ENCODE measurements at places on chromosomes 12 and 14. TPM values are rescaled to one million over a fixed set of nuclear protein-coding genes. Genes with fewer than 3 reads are reported as not detected.
A peak's percentile ranks its signal among the peaks of the same experiment; 100 is the strongest.

DNA sequence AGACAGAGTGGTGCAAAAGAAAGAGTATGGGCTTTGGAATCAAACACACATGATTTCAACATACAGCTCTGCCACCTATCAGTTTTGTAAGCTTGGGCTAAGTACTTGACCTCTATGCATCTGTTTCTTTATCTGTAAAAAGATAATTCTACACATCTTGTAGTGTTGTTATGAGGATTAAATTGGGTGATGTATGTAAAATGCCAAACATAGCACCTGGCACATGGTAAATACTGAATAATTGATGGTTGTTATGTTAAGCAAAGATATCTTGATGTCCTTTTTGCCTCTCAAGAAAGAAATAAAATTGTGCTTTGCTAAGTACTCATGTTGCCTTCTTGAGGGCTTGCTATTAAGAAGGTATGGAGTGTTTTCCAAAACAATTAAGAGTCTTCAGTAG is 2.3 kb upstream of the CSRP2 start:
- DNase-seq: no peak

Gene FAM186B
- total RNA-seq: not detected

DNA sequence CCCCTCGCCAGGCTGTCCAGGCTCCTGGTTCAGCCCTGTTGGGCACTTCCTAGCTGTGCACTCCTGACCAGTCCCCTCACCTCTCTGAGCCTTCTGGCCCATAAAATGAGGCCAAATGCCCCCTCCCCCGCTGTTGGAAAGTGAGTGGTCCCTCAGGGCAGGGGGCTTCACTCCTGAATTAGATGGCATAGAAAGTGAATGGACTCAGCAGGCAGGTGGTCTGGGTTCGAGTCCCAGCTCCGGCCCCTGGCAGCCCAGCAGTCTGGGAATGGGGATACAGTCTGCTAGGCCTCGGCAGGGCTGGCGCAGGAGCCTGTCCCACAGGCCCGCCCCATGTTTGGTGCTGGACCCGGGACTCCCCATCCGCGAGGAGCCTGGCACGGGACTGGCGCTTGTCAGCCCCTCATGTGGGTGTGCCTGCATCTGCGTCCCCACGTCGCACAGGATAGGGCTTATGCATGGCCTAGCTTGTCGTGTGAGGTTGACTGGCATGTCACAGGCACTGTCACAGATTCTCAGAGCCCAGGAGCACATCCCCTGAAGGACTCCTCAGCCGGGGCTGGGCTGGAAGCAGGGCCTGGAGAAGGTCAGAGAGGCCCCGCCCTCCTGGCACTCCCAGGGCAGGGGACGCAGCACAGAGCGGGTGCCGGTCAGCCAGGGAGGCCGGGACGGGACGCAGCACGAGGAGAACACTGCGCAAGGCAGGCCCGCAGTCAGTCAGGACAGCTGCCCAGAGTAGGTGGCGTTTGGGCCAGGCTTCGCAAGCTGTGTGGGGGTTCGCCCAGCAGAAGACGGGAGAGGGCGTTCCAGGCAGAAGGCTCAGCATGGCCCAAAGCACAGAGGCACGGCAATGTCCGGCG is 40.5 kb downstream of the DIO3 start:
- peak; percentile 5 for DNase-seq

DNA sequence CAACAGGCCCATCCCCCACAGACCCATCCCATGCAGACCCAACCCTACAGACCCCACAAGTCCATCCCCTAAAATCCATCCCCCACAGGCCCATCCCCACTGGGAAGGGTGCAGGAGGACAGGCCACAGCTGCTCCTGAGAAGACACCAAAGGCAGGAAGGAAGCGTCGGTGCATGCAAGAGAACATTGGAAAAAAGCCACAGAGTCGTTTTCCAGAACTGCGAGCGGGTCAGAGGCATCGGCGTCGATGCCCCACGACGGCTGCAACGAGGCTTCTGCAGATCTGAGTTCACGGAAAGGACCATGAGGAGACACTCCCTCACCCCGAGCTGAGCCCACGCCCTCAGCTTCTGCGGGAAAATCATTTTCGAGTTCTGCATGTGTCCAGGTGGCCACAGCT is 59.6 kb upstream of the GALNT9 start:
- no peak for DNase-seq

- no peak for DNase-seq
Observed at GRCh38 chr12:58419905-58420304, 478.5 kb downstream of the ATP23 start.

GRCh38 chr14:76007852-76008251 is 22.3 kb downstream of the IFT43 start:
- DNase-seq: no peak

Gene PPP4R4
- total RNA-seq: 17.0 TPM

GRCh38 chr12:66119870-66120241 is 10.7 kb downstream of the LLPH start:
- no peak for DNase-seq

DNA sequence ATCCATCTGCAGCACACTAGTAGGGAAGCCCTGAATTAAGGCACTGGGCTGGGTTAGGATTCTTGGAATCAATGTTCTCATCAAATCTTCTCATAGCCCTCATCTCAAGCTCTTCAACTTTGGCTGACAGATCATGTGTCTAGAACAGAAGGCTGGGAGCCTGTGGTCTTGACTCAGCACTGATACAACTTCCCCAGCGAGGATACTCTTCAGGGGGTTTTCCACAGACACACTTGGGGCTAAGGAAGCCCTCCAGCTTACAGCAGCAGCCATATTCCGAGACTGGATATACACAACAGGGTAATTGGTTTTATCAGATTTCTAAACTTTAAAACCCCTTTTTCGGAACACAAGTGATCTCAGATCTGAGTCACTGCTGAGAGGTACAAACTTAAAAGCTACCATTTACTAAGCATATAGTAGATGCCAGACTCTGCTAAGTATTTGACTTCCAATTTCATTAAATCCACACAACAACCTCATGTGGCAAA is 3.5 kb downstream of the FMNL3 start:
- DNase-seq: peak; percentile 73

DNA sequence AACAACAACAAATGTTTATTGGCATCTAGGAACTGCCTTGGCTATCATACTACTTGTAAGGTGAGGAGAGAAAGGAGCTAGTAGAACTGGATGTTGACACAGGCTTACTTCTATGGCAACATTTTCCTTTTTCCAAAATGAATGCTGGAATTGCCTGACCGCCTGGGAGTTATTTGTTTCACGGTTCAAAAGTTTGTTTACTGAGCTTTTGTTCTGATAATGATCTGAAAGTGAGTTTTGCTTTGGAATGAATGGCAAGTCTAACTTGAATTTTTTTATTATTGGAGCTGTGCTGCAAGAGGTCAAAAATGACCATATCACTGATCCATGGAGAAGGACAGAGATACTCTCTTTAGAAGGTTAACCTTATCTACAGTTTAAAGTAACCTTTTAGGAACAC is 183.5 kb upstream of the CAND1 start:
- DNase-seq: no peak

DNA sequence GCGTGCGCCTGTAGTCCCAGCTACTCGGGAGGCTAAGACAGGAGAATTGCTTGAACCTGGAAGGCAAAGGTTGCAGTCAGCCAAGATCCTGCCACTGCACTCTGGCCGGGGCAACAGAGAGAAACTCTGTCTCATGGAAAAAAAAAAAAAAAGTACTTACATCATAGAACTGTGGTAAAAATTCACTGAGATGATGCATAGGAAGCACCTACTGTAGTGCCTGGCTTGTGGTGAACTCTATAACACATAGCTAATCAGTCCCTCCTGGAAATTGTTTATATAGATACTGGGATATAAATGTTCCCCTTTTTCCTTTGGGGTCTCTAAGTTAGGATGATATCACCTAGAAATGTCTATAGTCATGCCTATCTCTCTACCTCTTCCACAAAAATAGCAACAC is 89.7 kb upstream of the CPM start:
- no peak for DNase-seq

Gene C12orf54
- total RNA-seq: not detected

- no peak for DNase-seq
Observed at GRCh38 chr12:12731785-12732184, 14.6 kb downstream of the CDKN1B start.

DNA sequence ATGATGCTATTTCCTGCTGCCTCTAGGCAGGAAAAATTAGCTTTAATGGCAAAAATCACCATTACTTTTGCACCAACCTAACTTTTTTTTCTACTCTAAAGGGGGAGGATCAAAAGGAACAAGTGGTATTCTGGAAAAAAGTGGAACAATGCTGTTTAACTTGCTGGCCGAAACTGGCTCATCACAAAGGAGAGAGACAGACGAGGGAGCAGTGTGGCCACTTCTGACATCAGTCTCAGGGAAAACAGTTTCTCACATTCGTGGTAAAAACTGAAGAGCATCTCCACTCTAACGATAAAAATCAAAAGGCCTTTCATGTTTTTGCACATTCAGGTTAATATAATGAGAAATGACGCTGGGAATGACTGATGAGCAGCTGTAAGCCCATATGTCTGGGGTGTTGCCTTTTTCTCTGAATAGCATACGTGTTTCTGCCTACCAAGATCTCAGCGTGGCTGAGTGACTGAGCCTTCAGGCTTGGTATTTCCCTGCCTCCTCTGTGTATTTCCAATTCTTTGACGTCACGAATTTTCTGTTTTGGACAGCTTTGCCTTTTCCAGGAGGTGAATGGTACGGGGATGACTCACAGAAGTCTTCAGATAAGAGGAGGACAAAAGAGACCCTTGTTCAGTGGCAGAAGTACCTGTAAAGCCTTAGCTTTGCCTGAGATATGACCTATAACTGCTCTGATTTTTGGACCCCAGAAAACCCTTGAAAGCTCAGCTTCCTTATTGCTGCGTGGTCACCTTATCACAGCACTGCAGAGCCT is 358.8 kb downstream of the GLT1D1 start:
- DNase-seq: no peak

GRCh38 chr12:46472893-46473633 is 100.5 kb upstream of the SLC38A2 start:
- no peak for DNase-seq

Gene ZDHHC17
- total RNA-seq: 20.0 TPM

Gene RD3L
- not detected for total RNA-seq

Gene KRT77
- not detected for total RNA-seq

- DNase-seq: no peak
Observed at GRCh38 chr14:38083039-38083438, 124.7 kb upstream of the SSTR1 start.

Gene TSHR
- not detected for total RNA-seq

Gene CARMIL3
- 0.75 TPM for total RNA-seq

GRCh38 chr14:67738740-67739504 is 37.2 kb downstream of the RDH12 start:
- peak; percentile 40 for DNase-seq
